Right kidney (tissue), 9 donors: ENCODE measurements at places on chromosomes 3 and 15.

DNA sequence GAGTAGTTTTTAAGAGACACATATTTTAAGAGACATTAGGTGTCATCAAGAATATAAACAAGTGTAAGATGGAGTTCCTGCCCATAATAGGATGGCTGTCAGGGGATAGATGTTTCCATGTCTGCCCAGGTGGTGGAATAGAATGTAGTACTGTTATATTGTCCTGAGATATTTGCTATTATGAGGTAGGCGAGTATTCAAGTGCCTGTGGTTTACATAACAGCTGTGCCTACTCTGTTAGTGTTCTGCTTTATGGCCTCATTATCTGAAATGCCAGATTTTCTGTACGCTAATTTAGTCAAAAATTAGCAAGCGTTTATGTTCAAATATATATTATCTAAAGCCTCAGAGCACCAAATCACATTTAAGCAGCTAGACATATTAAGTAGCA lies 360.2 kb upstream of the ROPN1 start:
- no peak for DNase-seq

GRCh38 chr15:87871258-87871681 lies 385.3 kb downstream of the NTRK3 start:
- no peak for DNase-seq

- no peak for DNase-seq
Observed at GRCh38 chr3:64185436-64185835, 39.8 kb downstream of the PRICKLE2 start.

- no peak for DNase-seq
Observed at GRCh38 chr15:40183636-40184463, 23.0 kb downstream of the BUB1B start.

DNA sequence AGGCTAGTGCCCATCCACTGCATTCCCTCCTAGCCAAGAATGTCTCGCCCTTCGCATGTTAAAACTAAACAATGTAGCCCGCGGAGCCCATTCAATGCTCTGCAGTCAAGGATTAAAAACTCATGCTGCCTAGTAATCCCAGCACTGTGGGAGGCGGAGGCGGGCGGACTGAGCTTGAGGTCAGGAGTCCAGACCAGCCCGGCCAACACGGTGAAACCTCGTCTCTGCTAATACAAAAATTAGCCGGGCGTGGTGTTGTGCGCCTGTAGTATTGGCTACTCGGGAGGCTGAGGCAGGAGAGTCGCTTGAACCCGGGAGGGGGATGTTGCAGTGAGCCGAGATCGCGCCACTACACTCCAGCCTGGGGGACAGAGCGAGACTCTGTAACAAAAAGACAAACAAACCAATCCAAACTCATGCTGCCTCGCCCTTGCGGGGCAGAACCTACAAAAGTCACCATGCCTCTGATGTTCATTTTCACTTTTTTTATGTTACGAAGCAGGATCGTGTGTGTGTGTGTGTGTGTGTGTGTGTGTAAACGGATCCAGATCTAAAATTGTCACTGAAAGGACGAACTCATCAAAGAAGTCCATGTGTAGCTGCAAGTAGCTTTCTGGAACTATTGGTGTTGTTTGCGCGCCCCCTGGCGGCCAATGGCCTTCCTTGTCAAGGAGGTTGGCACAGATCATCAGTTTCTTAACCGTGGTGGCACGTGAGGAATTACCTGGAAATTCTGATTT lies 54.8 kb upstream of the SPESP1 start:
- DNase-seq, result peak; percentile 86

GRCh38 chr15:40558952-40559742 lies 5.7 kb downstream of the CCDC32 start:
- no peak for DNase-seq

DNA sequence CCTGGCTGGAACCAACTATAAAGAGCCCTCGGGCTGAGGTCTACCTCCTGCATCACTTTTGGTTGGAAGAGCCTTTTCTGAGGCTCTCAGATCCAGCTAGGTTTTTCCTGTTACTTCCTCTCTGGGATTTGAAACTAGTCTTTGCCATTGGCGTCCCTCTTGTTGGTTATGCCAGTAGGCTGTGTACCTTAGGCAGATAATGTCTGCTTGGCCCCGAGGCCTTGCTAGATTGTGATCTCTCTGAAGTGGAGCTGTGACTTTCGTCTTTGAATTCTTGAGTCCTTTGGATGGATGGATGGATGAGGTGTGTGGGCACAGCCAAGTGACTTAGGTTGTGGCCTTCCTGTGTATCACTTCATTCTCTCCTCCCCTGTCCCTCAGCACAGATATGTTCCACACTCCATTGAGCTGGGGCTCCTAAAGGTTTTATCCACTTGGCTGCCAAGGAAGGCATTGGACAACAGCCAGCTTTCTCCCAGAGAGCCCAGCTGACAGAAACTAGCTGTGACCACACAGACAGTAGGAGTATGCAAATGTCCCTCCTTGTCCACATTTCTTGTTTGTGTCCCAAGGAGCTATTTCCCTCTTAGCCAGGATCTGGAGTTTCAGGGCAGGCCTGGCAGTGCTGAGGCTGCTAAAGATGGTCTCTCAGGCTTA lies 7.9 kb upstream of the DNAJC17 start:
- no peak for DNase-seq

GRCh38 chr3:111517801-111518200 lies 24.2 kb upstream of the CD96 start:
- DNase-seq, result no peak

- DNase-seq, result no peak
Observed at GRCh38 chr15:64693134-64693533, 82.3 kb downstream of the RBPMS2 start.

- DNase-seq, result no peak
Observed at GRCh38 chr15:57916695-57917094, 148.8 kb downstream of the ALDH1A2 start.

DNA sequence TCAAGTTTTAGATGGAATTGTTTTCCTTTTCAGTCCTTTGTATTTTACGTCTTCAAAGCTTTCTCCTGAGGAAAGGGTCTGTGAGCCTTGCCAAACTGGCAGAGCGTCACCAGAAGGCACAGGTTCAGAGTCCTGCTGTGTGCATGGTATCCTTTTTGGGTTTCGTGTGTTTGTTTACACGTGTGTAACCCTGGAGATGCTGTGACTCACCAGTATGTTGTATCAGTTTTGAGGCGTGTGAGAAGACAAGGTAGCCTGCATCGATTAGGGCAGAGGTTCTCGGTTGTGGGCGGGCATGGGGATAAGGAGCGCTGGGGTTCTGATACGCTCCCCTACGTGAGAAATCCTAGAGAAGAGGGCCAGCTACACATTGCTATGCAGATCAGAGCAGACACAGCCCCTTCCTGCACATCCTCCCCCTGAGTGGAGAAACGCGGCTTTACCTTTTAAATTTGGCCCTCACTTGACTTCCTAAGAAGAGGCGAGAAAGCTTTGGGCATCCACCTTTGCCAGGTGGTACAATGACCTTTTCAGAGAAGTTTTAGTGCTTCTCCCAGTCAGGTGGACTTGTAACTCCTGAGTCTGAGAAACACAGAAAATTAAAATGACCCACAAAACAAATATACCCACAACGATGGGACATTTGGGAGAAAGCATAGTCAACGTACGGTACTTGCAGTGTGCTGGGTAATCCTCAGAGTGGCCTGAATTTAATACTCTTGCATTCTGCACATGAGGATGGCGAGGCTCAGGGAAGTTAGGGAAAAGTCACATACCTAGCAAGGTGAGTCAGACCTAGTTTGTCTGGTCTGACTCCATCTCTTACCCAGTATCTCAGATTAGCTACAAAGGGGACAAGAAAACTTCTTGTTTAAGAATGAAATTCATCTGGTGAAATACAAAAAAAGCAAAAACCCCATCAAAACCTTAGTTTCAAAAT lies 38.1 kb downstream of the TRAK1 start:
- DNase-seq, result no peak

- DNase-seq, result no peak
Observed at GRCh38 chr3:97706226-97706625, 58.3 kb upstream of the ARL6 start.

GRCh38 chr15:89444241-89445225 lies 51.9 kb downstream of the RHCG start:
- no peak for DNase-seq

- no peak for DNase-seq
Observed at GRCh38 chr15:77974098-77974414, 103.5 kb downstream of the TBC1D2B start.

GRCh38 chr15:91113030-91113429 lies 13.0 kb downstream of the SV2B start:
- DNase-seq, result no peak

DNA sequence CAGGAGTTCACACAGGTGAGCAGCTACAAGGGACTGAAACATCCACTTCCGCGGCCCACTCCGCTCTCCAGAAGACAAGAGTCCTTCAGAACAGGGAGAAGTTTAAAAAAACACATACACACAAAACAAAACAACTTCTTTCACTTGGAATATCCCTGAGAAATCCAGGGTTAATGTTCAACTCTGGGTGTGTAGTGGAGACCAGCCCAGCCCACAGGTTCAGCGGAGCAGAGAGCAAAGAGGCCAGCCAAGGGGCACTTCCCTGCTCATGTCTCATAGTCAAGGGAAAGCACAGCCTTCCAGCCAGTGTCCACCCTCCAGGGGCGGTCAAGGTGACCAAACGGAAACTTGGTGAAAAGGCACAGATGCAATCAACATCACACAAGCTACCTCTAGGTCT lies 41.6 kb downstream of the WNT5A start:
- peak; percentile 46 for DNase-seq

DNA sequence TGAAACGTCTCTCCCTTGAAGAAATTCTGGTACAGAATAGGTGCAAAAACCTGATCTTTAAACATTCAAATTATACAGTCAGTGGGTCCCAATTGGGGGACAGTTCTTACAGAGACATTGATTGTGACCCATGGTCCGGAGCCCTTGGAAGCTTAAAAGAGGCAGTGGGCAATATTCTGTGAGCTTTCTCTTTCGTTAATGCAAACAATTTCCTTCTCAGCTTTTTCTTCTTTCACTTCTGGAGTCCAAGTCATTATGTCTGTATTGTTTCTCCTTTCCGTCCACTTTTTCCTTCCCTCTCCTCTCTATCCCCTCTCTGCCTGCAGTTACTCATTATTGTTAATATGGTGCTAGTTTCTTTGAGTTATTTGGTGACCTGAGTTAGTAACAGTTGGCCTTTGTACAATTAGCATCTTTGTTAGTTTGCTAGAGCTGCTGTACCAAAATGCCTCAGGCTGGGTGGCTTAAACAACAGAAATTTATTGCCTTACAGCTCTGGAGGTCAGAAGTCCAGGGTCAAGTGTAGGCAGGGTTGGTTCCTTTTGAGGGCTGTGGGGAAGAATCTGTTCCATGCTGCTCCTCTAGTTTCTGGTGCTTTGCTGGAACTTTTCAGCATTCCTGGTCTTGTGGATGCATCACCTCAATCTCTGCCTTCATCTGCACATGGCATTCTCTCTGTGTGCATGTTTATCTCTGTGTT lies 102.6 kb downstream of the GMPS start:
- DNase-seq, result no peak

DNA sequence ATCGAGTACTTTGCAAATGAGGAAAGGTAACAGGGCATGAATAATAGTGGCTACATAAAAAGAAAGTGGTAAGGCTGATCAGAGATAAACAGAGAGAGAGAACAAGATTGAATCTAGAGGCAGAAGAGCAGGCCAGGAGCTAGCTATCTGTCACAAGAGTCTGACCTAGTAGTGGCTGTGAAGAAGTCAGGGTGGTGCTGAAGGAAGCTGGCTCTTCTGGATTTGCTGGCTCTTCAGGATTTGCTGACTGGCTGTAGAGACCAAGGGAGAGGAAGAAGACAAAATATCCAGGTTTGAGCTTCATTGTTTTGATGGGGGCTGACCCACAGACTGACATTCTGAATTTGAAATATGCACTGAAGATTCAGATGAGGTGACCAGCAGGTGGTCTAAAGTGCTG lies 142.3 kb downstream of the SSR3 start:
- no peak for DNase-seq

DNA sequence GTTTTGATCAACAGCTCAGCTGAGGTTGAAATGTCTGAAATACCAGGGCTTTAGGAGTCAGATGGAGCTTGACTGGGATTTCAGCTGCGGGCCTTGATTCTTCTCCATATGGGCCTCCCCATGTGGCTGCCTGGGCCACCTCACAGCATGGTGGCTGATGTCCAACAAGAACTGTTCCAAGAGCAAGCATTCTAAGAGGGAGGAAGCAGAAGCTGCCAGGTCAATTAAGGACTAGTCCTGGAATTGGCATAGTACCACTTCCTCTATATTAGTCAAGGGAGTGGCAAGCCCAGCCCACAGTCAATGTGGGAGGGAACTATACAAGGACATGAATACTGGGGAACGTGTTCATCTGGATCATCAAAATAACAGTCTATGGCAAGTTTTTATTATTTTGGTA lies 181.7 kb upstream of the ANKRD28 start:
- no peak for DNase-seq

- DNase-seq, result no peak
Observed at GRCh38 chr3:112348943-112349342, 16.0 kb downstream of the CD200 start.

DNA sequence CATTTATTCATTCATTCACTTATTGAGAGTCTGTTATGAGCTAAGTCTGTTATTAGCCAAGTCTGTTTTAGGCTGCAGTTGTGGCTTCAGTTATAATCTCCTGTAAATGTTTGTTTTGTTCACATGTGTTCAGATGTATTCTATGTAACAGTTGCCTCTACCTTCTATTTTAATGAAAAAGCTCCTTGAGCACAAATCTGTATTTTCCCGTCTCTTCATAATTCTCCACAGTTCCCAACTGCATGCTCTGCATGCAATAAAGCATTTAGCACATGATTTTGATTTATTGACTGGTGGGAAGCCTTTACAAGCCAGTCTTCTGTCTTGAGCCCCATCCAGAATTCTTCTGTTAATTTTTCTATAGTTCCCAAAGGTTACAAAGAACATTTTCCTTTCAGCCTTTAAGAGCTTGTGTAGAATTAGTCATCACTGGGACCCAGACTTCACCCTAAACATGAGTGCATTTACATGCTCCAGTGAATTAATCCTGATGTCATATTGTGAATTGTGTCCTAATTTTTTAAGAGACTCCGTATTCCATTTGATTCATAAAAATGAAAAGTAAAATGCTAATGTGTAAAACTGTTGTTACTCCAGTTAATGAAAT lies 122.3 kb upstream of the NR2E3 start:
- no peak for DNase-seq

GRCh38 chr3:6717026-6717943 lies 143.6 kb upstream of the GRM7 start:
- DNase-seq, result no peak

- DNase-seq, result no peak
Observed at GRCh38 chr15:101554115-101554915, 64.8 kb upstream of the PCSK6 start.

- no peak for DNase-seq
Observed at GRCh38 chr3:94379264-94379663, 316.4 kb downstream of the NSUN3 start.

GRCh38 chr15:68440136-68440535 lies 8.2 kb upstream of the ITGA11 start:
- DNase-seq, result no peak

- DNase-seq, result no peak
Observed at GRCh38 chr3:164779816-164780215, 298.5 kb downstream of the SI start.
